AG04450 (cell line): ENCODE measurements at places on chromosomes 16 and 17. TPM values are rescaled to one million over a fixed set of nuclear protein-coding genes. Genes with fewer than 3 reads are reported as not detected.

DNA sequence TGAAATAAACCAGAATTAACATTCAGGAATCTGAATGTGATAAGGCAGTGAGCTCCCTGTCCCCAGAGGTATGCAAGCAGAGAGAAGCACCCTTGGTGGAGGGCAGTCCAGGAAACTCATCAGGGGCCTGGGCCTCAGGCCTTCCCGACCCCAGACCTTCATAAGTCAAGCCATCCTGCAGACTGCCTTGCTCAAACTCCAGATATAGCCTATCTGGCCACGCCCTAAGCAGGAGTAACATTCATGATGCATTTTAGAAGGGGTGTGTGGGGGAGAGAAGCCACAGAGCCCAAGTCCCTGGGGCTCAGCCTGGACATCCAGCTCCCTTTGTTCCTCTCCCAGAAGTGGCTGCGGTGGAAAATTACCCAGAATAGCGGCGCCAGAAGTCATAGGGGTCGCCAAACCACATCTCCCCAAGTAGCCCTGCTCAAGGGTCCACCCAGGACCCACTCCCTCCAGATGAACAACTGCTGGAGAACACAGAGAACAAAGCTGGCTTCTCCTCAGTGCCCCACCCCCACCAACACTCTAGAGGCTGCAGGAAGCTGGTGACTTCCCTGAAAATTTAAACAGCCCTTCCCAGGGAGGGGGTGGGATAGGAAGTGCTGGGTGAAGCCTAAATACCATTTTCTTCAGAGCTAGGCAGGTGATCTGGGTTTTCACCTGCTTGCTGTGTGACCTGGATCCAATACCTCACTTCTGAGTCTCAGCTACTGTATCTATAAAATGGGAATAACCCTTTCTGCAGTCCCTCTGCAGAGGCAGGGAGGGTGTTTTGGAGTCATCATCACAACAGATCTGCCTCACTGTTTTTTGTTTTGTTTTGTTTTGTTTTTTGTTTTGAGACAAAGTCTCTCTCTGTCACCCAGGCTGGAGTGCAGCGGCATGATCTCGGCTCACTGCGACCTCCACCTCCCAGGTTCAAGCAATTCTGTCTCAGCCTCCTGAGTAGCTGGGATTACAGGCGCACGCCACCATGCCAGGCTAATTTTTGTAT, 1.5 kb upstream of the SREBF1 start:
- DNase-seq, result no peak

- DNase-seq, result no peak
These were observed 16.6 kb upstream of the ZNF469 start for GRCh38 chr16:88366032-88366703.

Gene CLEC10A
- polyA plus RNA-seq, result not detected in 2 replicates

Gene HOXB8
- polyA plus RNA-seq, result 0.87 and 0.97 TPM in 2 replicates

- no peak for DNase-seq
These were observed 73.6 kb downstream of the METRNL start for GRCh38 chr17:83152745-83153611.

Gene OTOA
- not detected in 2 replicates for polyA plus RNA-seq

Gene TBC1D3D
- 3.6 TPM in 2 replicates for polyA plus RNA-seq

GRCh38 chr17:30210901-30211300, 24.6 kb downstream of the SLC6A4 start:
- DNase-seq, result no peak

GRCh38 chr17:79388556-79389295, 222.1 kb downstream of the RBFOX3 start:
- no peak for DNase-seq

- DNase-seq, result no peak
These were observed 83.2 kb upstream of the BRD7 start for GRCh38 chr16:50451951-50452508.

Gene ZNF267
- polyA plus RNA-seq, result 5.1 and 6.8 TPM in 2 replicates
